ENCODE measurements at places on chromosomes 11 and 22.

GRCh38 chr11:34501500-34501899, 12.1 kb downstream of the ELF5 start:
- peak; percentile 81 for DNase-seq

GRCh38 chr22:49487950-49488349, 339.7 kb downstream of the BRD1 start:
- no peak for DNase-seq

- no peak for DNase-seq
Measured at GRCh38 chr11:23226331-23227077, 366.2 kb upstream of the CCDC179 start.

DNA sequence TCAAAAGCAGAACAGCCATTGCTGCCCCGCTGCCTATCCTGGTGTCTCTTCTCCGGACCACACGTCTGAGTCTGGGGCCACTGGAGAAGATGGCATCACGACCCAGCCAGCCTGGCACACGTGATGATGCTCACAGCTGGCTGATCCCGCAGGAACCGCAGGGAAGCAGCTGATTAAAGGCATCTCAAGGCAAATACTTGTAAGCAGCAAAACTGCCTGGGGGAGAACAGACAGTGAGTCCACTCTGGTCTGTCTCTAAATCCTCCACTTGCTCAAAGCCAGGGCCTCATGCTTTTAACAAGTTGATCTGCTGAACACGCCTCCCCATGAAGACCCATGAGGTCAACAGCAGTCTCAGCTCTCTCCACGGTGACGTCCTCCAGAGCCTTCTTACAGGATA, 108.6 kb downstream of the BRD1 start:
- no peak for DNase-seq

- DNase-seq = no peak
Measured at GRCh38 chr11:43575913-43576310, 104.6 kb upstream of the HSD17B12 start.

GRCh38 chr11:72721689-72722049, 30.5 kb downstream of the ARAP1 start:
- no peak for DNase-seq
